ENCODE measurements at places on chromosomes 2 and 18. TPM values are rescaled to one million over a fixed set of nuclear protein-coding genes. Genes with fewer than 3 reads are reported as not detected.

The RAD51AP2 gene
- 0.10 TPM for total RNA-seq

The SH3BP4 gene
- total RNA-seq: 20.0 TPM

The TMEM87B gene
- total RNA-seq: 26.4 TPM

The UGT1A4 gene
- 1.6 TPM for total RNA-seq

The RAB17 gene
- 1.0 TPM for total RNA-seq

The OBSL1 gene
- 105 TPM for total RNA-seq

The RUFY4 gene
- not detected for total RNA-seq

The IL36A gene
- 0.72 TPM for total RNA-seq

The GKN2 gene
- total RNA-seq: not detected

The RTP5 gene
- total RNA-seq: not detected

The XDH gene
- 0.21 TPM for total RNA-seq

The ASXL3 gene
- 4.3 TPM for total RNA-seq

The LDLRAD4 gene
- total RNA-seq: 36.7 TPM

The IL1A gene
- total RNA-seq: not detected

The CPLX4 gene
- total RNA-seq: not detected

The SMC6 gene
- total RNA-seq: 43.8 TPM

The RGPD3 gene
- total RNA-seq: 1.1 TPM

The AGXT gene
- total RNA-seq: not detected

The SOX11 gene
- total RNA-seq: 15.8 TPM

The TSN gene
- total RNA-seq: 53.2 TPM

The SALL3 gene
- total RNA-seq: not detected

The ALLC gene
- not detected for total RNA-seq

The LANCL1 gene
- 63.0 TPM for total RNA-seq

The BMP10 gene
- not detected for total RNA-seq

The SKOR2 gene
- total RNA-seq: not detected

The EMX1 gene
- not detected for total RNA-seq

The ALPG gene
- not detected for total RNA-seq

The GREB1L gene
- total RNA-seq: 6.8 TPM

The CCDC141 gene
- 39.1 TPM for total RNA-seq

The CDH7 gene
- 0.62 TPM for total RNA-seq

The PNPT1 gene
- 23.8 TPM for total RNA-seq

The REG1B gene
- not detected for total RNA-seq

The IL1B gene
- 0.21 TPM for total RNA-seq

The CCDC178 gene
- not detected for total RNA-seq

The CAPN14 gene
- 20.5 TPM for total RNA-seq

The VSNL1 gene
- total RNA-seq: 20.6 TPM

The SPATA3 gene
- not detected for total RNA-seq

The KHK gene
- total RNA-seq: 1.6 TPM

The ALPP gene
- total RNA-seq: not detected

The STAT1 gene
- 55.0 TPM for total RNA-seq

The ACMSD gene
- total RNA-seq: not detected

The MERTK gene
- 6.3 TPM for total RNA-seq

The RAPGEF4 gene
- 11.3 TPM for total RNA-seq

The TTN gene
- 5,137 TPM for total RNA-seq

The CHST9 gene
- total RNA-seq: 6.2 TPM

The GCKR gene
- total RNA-seq: not detected

The BOK gene
- 28.0 TPM for total RNA-seq

The ANKRD23 gene
- total RNA-seq: 96.8 TPM

The LRRC30 gene
- total RNA-seq: 2.7 TPM

The FAM110C gene
- total RNA-seq: 3.7 TPM

The MALL gene
- total RNA-seq: 19.2 TPM

The IKZF2 gene
- 28.6 TPM for total RNA-seq

The SRD5A2 gene
- 0.10 TPM for total RNA-seq

The YIPF4 gene
- 34.1 TPM for total RNA-seq

The BOLL gene
- total RNA-seq: 2.8 TPM

Data from tongue (tissue), 3 donors.